ENCODE measurements at places on chromosomes 4 and X.

DNA sequence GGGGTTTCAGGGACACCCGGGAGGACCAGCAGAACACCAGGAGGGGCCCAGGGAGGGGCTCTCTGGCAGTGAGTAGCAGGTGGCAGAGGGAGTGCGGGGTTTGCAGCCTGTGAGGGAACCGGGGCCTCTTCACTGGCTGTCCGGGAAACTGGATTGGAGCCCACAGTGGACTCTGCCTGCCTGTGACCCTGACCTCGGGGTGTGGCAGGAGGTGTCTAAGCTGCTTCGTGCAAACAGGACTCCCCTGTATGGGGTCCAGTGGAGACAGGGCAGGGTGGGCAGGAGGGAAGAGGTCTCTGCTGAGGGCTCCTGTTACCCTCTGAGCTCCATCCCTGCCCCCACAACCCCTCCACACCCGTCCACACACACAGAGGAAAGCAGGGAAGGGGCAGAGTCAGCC is 50.1 kb downstream of the FAM53A start:
- DNase-seq: no peak

- DNase-seq: no peak
Measured at GRCh38 chr4:3404546-3404945, 37.2 kb upstream of the HGFAC start.

- no peak for DNase-seq
Measured at GRCh38 chr4:61301271-61301670, 101.1 kb downstream of the ADGRL3 start.

DNA sequence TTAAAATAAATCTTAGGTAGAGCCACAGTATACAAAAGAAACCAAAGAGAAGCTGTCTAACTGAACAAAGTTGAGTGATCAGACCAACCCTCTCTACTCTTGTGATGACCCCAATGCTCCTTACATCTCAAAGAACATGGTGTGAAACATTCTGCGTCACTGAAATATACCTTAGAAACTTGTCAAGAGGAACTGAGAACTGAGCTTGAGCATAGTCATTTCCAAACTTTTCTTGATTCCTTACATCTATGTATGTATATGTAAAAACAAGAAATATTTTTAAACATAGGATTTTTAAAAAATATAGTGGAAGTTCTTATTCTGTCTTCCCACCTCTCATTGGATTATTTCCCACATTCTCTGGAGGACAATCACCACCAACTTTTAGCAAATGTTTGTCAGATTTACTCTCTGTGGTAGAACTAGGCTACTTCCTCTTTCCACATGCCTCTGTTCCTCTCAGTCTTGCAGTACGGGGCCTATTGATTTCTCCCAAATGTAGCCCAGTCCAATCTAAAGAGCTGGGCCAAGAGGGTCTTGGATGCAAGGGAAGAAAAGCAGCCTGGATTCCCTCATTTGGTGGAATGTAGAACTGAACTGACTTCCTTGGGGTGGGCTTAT is 98.2 kb upstream of the HHIP start:
- DNase-seq: no peak

DNA sequence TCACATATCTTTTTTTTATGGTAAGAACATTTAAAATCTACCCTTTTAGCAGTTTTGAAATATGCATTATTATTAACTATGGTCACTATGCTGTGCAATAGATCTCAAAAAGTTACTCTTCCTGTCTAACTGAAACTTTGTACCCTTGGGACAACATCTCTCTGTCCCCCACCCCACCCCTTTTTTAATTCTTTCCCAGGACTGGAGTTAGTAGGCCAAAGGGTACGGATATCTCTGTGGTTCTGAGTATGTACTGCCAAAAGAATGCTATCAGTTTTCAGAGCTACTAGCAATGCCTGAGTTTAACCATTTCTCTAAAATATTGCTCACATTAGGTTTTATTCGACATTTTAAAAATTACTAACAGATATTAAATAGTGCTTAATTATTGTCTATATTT is 4.7 kb upstream of the FAM241A start:
- no peak for DNase-seq

DNA sequence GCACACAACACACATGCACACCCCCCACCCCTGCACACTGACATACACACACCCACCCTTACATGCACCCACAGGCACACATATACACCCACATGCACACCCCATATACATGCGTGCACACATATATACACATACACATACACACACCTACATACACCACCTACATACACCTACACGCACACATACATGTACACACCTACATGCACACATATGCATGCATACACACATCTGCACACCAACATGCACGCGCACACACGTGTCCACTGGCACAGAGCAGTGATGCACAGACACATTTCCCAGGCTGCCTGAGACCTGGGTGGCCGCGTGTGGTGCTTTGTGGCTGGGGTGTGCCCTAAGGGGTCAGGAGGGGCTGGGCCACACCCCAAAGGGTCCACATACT is 31.7 kb downstream of the FGFRL1 start:
- no peak for DNase-seq

All from activated T-cell treated with anti-CD3 and anti-CD28 coated beads for 24 hours (primary cell).